ENCODE measurements at places on chromosomes 4 and X. TPM values are rescaled to one million over a fixed set of nuclear protein-coding genes. Genes with fewer than 3 reads are reported as not detected.
A peak's percentile ranks its signal among the peaks of the same experiment; 100 is the strongest.

The ADH1A gene
- total RNA-seq = 0.88 TPM

The PRDM8 gene
- total RNA-seq = 12.6 TPM

The GAK gene
- 134 TPM for total RNA-seq

The RASSF6 gene
- 0.06 TPM for total RNA-seq

The TCEAL6 gene
- total RNA-seq = 13.6 TPM

The PROM1 gene
- 1.8 TPM for total RNA-seq

The TEX11 gene
- 0.35 TPM for total RNA-seq

The GPC3 gene
- total RNA-seq = 6.0 TPM

The TASL gene
- total RNA-seq = 2.3 TPM

The ARHGAP6 gene
- total RNA-seq = 17.2 TPM

The XG gene
- not detected for total RNA-seq

The DKC1 gene
- total RNA-seq = 7.1 TPM

The GPRASP3 gene
- total RNA-seq = 2.4 TPM

- DNase-seq = no peak
Measured at GRCh38 chr4:94889946-94890345, 132.2 kb downstream of the BMPR1B start.

DNA sequence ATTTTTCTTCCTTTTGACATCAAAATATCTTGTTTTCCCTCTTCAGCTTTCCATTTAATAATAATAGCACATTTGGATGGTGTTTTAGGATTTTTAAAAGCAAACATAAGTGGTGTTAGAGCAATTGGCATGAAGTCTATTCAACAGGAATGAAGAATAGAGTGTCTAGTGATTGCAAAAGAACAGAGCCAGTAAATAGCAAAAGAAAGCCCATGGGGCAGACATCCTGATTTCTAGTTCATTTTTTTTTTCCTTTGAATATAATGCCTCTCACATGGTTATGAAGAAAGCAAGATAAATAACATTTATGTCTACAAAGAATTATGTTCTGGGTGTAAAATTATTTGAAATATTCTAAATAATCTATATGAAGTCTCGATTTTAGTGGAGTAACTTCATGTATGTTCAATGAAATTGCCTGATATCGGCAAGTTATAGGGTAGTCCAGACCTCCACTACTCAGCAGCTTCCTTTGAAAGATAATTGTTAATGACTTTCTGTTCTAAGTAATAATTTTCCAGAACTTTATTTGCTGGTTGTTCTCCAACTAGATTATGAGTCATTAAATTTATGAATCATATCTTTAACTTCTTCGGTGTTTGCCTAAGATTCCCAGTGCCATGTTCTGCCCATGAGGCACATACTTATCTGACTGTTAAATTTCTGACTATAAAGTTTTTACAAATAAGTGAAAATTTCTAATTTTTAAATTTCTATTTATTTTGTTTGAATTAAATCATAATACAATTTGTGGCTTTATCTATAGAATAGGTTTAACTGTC, 587.9 kb downstream of the TLL1 start:
- no peak for DNase-seq

DNA sequence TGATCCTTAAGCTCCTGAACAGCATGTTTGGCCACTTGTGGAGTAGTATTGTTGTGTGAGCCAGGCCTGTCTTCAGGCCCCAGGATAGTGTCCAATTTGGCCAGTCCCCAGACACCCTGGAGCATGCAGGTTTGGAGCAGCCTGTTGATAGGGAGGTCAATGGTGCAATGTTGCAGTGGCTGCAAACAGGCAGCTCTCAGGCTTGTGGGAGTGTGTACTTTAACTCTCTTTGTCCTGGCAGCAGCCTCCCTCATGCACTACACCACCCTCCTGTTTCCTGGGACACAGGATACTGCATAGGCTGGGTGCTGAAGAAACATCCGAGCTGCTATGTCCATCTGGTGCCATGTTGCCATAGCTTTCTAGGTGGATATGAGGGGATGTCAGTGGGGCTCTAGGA, 24.0 kb downstream of the TECRL start:
- DNase-seq = no peak

DNA sequence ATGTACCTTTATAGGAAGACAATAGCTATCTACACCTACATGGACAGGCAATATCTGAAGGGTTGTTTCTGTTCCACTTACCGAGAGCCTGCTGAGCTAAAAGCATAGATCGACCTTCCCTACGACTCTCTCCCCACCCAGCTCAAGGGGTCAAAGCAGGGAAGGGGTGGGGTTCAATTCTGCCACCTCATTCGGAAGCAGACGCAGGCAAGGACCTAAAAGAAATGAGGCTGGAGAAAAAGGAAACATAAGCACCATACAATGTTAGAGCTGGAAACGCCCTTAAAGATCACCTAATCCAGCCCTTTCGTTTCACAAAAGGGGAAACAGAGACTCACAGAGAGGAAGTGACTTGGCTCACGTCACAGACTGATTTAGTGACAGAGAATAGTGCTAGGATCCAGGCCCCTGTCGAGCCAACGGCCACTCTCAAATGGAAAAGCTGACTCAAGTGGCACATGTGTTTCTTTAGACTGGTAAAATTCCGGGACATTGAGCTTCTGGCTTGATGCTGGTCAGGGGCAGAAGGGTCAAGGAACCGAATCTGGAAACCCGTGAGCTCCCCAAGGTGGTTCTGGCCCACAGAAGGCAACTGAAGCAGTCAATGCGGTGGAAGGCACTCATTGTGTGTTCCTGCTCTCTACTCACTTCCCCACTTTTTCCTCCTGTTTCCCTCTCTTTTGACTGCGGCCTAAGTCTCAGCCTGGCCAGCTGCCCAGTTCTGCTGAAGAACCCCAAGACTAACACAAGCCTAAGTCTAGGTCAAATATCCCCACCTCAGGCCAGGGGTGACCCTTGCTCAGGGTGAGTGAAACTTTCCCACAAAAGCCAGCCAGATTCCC, 7.5 kb downstream of the SEPTIN6 start:
- peak; percentile 57 for DNase-seq

- DNase-seq = no peak
Measured at GRCh38 chr4:119110121-119110520, 25.5 kb upstream of the MYOZ2 start.

DNA sequence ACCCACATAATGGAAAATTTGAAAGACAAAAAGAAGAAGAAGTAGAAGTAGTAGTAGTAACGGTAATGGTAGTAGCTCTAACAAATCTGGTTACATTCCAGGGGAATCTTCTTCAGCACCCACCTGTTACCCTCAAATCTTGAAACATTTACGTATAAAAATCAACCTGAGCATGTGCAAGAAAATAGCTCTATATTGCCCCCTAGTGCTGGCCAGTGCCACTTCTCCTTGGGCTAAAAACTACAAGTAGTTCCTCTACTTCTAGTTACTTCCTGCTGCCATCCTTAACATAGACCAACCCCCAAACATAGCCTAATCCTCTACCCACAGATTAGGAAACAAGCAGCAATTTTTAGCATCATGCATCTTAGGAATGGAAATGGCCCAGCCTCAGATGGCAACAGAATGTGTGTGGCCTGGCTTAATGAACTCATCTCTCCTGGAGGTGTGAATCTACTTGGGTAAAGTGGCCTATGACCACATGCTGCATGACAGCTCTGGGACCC, 3.1 kb downstream of the PDGFC start:
- peak; percentile 81 for DNase-seq

- no peak for DNase-seq
Measured at GRCh38 chr4:16597845-16598596, 300.4 kb downstream of the LDB2 start.

GRCh38 chr4:155687380-155687982, 20.8 kb downstream of the GUCY1A1 start:
- DNase-seq = no peak

- DNase-seq = no peak
Measured at GRCh38 chr4:13597604-13598003, 29.9 kb downstream of the BOD1L1 start.

DNA sequence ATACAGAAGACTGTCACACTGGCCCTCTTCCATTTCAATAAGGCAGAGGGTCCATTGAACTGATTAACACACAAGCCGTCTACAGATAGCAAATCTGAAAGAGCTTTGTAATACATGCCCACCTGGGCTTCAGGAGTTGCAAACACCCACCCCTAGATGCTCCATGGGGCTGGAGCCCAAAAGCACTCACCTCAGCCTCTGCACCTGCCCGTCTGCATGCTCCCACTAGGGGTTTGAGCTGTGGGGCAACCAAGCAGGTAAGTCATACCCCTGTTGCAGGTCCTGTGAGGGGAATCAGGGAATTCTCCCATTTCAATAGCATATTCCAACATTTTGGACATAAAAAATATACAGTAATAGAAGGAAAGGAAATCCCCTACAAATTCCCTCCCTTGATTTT, 243.0 kb upstream of the KCNIP4 start:
- DNase-seq = no peak

GRCh38 chr4:27326991-27327390, 466.4 kb downstream of the STIM2 start:
- no peak for DNase-seq

GRCh38 chrX:154092371-154092770, 5.1 kb downstream of the MECP2 start:
- DNase-seq = no peak

- no peak for DNase-seq
Measured at GRCh38 chr4:89468602-89469001, 161.0 kb upstream of the GPRIN3 start.

DNA sequence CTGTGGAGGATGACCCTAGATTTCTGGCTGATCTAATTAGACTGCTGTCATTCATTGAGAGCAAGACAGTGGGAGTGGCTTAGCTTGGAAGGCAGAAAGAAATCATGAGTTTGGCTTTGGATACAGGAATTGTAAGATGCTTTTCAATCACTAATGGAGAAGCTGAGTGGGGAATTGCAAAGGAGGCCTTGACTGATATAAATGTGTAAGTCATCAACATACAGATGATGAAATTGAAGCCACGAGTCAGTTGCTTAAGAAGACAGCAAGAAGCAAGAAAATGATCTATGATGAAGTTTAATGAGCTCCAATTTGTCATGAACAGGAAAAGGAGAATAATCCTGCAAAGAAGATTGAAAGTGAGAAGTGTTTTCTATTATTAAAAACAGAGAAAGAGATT, 136.7 kb upstream of the C1QTNF7 start:
- no peak for DNase-seq

GRCh38 chr4:95181996-95182306, 366.8 kb downstream of the UNC5C start:
- no peak for DNase-seq

DNA sequence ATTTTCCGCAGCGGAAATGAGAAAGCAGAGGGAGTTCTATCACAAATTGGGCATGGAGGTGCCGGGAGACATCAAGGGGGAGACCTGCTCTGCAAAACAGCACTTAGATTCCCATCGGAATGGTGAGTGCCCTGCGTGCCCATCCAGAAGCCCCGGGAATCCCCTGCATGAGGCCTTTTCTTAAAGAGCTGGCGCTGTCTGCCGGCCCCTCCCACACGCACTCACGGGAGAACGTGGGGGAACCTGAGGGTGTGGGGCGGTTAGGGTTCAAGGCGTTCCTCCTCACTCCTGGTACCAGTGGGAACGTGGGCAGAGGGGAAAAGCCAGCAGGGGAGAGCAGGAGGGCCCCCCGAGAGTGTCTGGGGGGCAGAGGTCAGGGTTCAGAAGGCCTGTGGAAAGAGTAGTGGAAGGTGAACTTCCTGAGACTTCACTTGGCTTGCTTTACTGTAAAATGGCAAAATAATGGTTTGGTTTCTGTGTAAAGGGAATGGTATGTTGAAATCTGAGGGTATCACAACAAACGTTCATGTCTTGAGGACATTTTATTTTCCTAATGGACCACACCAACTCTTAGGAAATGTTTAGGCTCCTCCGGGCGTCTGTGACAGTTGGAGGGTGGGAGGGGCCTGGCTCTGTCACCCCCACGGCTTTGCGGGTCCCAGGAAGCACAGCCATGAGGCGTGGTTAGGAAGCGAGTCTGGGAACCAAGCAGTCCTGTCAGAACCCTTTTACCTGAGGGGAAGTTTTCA, 38.0 kb downstream of the PCGF3 start:
- no peak for DNase-seq

DNA sequence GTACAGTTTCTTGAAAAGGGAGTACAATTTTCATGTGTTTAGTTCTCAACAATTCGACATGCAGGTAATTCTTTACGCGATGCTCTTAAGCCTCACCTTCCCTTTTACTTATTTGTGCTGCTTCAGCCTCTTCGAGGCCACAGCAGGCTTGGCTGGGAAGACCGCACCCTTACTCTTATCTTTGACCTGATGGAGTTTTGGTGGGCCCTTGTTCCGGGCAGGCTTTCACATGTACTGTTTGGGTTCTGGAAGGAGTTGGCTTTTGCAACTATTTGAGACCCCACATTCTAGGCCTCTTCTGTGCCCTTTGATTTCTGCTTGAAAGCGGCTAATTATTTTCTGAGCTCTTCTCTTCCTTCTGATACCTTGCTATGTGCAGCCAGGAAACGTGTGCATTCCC, 60.2 kb downstream of the FAM193A start:
- no peak for DNase-seq

- no peak for DNase-seq
Measured at GRCh38 chrX:65731684-65732289, 64.3 kb downstream of the MSN start.

- DNase-seq = no peak
Measured at GRCh38 chr4:152016303-152016620, 255.5 kb upstream of the GATB start.

- no peak for DNase-seq
Measured at GRCh38 chrX:103734125-103734760, 23.5 kb downstream of the TMEM31 start.

DNA sequence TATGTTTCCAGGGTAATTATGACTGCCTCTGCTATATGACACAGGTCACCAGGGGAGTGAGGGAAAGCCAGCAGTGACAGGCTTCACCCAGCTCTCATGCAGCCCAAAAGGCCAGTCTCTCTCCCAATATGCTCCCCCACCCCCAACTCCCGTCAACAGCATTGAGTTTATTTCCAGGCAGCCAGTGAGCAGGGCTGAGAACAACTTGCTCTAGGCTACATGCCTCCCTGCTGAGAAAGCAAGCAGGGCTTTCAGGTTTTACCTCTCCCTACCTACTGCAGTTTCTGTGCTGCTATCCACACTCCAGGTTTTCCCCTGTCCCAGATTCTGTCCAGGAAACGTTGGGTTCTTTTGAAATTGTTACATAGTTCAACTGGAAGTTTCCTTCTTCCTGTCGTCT, 291.4 kb downstream of the PABPC4L start:
- DNase-seq = no peak

DNA sequence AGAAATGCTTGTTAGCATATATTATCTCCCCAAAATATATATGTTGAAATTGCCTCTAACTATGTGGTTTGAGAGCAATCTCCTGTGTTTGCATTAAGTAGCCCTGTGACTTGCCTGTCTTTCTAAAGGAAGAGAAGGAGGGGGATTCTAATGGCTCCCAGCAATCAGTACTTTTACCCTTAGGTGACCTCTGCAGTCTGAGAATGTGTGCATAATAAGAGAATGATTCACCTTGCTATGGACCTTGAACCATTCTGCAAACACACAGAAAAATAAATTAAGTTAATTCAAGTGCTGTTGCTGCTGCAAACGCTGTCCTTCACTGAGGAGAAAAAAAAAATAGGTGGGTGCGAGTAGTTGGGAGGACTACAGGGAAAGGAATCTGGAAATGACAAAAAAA, 322.2 kb downstream of the IQCM start:
- no peak for DNase-seq

DNA sequence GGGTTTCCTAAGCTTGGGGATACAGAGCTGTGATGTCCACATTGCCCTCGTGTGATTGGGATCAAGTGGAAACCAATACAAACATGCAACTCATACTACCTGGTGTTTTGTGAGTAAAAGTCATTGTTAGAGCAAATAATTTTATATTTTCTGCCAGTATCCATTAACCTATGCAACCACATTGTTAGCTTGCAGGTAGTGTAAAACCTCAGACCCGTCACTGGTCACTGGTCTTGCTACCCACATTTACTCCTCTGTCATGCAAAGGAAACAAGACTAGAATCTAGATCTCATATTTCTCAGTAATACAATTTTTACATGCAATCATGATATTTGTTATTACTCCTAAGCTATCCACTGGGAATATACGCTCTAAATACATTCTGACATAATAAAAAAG, 324.3 kb upstream of the NDST4 start:
- DNase-seq = no peak

All from uterus (tissue), 4 donors.